Epithelial cell of proximal tubule (primary cell): ENCODE measurements at places on chromosomes 3 and 15.
A peak's percentile ranks its signal among the peaks of the same experiment; 100 is the strongest.

DNA sequence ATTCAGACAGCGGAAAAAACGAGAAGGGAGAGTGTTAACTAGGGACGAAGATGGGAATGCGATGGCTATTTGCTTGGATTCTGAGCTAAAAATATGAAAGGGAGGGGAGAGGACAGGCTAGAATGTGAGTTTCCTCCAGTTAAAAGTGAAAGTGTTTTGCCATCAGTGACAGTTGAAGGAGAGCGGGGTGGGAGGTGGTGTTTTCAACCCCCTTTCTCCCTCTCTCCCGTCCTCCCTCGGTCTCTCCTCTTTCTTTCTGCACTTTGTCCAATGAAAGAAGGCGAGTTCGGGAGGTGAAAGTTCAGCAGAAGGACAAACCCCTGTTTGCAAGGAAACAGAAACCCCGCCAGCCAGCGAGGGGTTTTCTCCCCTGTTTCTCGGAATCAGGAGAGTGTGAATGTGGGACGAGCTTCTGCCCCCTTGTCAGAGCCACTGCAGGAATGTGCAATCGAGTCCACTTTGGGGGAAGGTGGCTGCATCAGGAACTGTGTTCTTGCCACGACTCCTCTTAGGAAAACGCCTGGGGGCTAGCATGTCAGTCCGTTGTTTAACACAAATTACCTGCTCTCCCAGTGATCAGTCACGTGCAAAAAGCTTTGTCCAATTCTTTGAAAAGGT is 975 bp upstream of the FOXP1 start:
- no peak for DNase-seq

DNA sequence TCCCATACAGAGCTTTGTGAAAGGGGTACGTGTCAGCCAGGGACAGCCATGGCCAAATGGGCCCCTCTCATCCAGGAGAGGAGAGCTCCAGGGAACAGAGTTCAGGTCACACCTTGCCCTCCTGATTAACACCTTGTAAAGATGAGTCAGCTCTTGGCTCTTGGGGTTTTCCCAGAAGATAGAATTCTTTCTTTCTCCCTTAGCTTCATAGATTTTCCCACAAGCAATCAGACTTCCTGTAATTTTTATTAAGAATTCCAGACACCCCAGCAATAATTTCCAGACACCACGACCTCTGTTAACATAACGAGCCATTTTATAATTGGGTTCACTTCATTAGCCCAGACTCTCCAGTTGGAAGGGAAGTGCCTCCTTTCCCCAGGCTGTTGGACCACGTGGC is 86.4 kb downstream of the LRTM1 start:
- DNase-seq, result no peak

GRCh38 chr3:59609657-59610348 is 560.0 kb upstream of the CFAP20DC start:
- DNase-seq, result peak; percentile 52

GRCh38 chr3:87771337-87772192 is 287.2 kb downstream of the CGGBP1 start:
- peak; percentile 0 for DNase-seq

DNA sequence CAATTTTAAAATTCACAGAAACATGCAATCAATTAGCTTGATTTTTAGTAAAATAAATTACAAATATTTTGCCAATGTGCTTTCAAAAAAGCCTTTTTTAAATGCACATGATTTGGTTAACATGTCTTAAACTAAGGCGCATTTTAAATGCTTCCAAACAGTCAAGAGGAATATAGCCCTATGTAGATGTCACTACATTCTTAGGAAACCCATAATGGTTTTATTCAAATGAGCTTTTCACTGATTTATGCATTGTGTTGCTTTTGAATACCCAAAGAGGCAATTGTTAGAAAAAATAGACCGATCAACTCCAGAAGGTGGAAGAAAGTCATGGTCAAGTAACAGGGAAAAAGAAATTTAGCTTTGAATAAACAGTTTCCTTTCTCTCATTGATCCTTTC is 366.9 kb upstream of the PPP2R3A start:
- no peak for DNase-seq

- DNase-seq, result no peak
Observed at GRCh38 chr15:70056091-70056680, 41.5 kb downstream of the TLE3 start.

GRCh38 chr15:94027581-94027980 is 203.8 kb upstream of the MCTP2 start:
- no peak for DNase-seq

GRCh38 chr3:197775317-197775716 is 15.7 kb upstream of the LRCH3 start:
- no peak for DNase-seq

GRCh38 chr15:68700455-68701123 is 120.1 kb downstream of the ANP32A start:
- no peak for DNase-seq

- DNase-seq, result no peak
Observed at GRCh38 chr3:182808041-182808770, 14.9 kb downstream of the ATP11B start.

DNA sequence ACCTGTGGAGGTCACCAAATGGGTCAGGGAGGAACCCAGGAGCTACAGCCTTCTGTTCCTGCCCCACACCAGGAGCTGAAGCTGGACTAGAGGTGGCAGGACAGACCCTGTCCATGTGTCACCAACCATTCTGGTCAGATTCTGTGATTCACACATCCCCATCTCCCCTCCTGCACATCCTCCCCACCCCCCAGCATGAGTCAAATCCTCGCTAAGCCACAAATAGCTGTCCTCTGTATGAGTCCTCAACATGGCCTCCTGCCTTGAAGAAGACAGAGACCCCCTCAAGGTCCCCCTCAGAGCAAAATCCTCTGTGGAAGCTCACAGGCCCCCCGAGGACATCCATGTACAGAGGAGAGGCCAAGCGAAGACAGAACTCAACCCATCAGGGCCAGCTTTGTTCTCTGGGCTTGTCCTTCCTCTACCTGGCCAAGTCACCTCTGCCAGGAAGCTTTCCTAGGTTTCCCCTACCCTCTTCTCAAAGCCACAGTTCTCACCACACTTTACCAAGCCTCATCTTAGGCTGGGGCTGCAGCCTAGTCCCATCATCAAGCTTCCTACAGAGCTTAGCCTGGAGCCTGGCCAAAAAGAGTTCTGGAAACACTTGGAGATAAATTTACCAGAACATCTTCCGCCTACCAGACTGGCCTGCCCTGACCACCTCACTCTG is 17.1 kb downstream of the CACNA2D2 start:
- no peak for DNase-seq

GRCh38 chr3:45896956-45897355 is 10.6 kb downstream of the CCR9 start:
- DNase-seq, result no peak

DNA sequence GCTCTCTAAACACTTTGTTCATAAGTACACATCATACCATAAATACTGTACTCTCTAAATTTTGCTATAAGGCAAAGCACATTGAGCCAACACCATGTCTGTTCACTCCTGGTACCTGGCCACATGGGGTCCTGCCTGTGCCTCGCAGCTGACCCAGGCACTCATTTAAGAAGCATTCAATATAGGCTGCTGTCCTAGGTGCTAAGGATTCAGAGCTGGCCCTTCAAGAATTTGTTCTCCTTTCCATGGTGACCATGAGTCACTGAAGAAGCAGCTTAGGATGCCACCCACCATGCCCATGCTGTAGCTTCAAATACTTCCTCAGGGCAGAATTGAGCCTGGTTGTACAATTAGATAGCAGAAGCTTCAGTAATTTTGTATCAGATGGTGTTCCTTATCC is 119.2 kb upstream of the ZBED2 start:
- no peak for DNase-seq

- no peak for DNase-seq
Observed at GRCh38 chr3:50395070-50395860, 35.9 kb upstream of the TMEM115 start.

DNA sequence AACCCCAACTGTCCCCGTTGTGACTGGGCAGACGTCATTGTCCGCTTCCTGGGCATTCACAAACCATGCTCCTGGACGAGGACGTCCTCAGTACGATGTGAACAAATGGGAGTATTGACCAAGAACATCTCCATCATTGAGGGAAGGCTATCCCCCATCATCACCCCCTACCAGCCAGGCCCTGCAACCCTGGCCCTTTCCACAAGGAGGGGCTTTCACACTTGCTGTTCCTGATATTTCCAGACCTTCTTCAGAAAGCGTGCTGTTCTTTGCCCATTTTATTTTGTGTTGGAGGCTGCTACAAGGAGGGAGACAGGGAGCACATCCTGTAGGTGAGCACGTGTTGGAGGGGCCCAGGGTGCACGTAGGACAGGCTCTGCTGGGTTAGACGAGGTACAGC is 277.0 kb upstream of the LRRC3B start:
- DNase-seq, result no peak

DNA sequence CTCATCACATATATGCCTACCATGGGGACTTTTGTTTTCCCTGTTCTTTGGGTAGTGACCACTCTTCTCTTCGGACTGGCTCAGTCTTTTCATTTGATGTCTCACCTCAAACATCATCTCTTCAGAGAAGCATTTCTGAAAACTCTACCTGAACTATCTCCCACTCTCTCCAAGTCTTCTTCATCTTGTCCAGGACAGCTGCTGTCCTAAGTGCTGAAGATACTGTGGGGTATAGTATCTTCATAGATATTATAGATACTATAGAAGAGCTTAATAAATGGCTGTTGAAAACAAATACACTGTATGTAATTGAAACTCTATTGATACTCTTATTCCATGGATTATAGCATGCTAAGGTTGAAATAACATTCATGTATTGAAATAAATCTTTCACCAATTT is 672.3 kb downstream of the CADM2 start:
- DNase-seq, result no peak

GRCh38 chr3:33887478-33887877 is 89.0 kb downstream of the PDCD6IP start:
- no peak for DNase-seq

DNA sequence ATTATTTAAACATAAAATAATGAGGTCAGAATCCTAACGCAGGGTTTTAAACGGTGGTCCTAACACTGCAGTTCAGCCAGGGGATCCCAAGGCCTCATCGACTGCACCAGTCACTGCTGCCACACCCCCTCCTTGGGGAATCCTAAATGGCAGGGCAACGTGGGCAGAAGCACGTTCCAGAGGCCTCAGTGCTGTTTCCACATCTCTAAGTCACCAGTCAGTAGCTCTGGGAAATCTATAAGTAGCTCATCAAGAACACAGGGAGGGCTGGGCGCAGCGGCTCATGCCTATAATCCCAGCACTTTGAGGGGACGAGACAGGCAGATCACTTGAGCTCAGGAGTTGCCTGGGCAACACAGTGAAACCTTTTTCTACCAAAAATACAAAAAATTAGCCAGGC is 47.5 kb downstream of the PRTG start:
- no peak for DNase-seq

GRCh38 chr15:58616171-58616570 is 133.3 kb downstream of the ADAM10 start:
- DNase-seq, result no peak

DNA sequence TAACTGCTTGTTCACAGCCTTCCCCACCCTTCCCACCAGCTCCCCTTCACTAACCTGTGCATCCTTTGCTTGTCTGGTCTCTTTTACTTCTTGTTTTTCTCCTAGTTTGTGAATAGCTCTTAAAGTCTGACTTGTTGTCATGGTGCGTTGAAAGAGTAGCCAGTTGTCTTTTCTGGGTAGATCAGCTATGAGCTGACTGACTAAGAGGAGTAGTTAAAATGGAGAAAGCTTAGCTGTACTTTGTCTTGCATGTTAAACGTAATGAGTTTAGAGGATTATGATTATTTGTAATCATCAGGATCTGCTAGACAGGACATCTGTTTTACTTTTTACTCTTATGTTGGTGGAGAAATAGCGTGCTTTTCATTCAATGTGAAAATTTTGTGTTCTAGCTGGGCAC is 35.9 kb downstream of the ATP2C1 start:
- DNase-seq, result no peak

DNA sequence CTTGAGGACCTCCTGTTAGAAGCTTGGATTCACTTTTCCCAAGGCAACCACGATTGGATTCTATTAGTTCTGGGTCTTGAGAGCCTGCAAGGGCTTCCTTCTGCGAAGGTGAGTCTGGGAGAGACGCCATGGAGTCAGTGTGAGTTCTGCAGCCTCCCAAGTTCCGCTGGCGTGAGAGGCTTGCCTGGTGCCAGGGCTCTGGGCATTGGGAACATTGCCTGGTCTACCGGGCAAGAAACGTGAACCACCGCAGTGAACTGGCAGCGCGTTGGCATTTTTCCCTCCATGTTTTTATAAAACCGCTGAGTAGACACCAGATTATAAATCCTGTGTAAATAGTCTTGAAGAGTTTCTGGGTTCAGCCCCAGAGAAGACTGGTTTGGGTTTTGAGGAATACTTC is 160.9 kb downstream of the IGF1R start:
- no peak for DNase-seq

- DNase-seq, result no peak
Observed at GRCh38 chr3:46435081-46435726, 28.1 kb downstream of the CCRL2 start.

- no peak for DNase-seq
Observed at GRCh38 chr3:132247211-132247610, 70.0 kb upstream of the ACP3 start.

DNA sequence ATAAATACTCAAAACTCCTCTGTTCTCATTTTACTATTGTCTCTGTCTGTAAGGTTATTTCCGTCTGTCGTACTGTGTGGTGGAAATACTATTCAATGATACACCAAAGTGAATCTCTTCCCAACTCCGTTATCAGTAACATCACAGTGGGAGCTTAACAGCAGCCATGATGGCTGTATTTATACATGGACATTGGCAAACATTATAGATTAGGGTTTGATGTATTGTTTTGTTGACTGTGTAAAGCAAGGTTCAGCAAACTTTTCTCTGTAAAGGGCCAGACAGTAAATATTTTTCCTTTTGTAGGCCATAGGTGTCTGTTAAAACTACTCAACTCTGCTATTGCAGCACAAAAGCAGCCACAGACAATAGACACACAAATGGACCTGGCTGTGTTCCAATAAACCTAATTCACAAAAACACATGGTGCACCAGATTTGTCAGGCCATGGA is 23.2 kb downstream of the LIPC start:
- DNase-seq, result no peak

- DNase-seq, result no peak
Observed at GRCh38 chr3:189276444-189277219, 104.9 kb downstream of the TPRG1 start.

GRCh38 chr3:66744986-66745385 is 244.2 kb upstream of the LRIG1 start:
- no peak for DNase-seq

- DNase-seq, result no peak
Observed at GRCh38 chr15:42612367-42612912, 37.0 kb downstream of the STARD9 start.

DNA sequence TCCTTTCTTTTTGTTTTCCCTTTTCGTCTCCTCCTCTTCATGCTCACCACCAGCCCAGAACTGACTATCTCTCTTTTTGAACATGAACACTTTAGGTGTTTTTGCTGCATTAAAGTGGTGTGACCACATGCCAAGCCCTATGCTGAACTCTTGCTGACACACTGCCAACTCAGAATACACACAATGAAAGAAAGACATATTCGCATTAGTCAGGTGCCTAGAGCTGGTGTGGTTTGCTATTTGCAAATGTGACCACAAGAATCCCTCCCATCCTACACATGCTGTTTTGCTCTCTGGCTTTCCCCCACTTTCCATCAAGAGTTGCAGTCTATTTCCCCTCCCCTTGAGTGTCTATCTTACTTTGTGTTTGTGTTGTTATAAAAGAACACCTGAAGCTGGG is 967.8 kb upstream of the CFAP20DC start:
- DNase-seq, result no peak
